NCI-H2081 treated with DMSO at 0.1 percent for 48 hours (cell line): ENCODE measurements at places on chromosomes 6 and 20.

DNA sequence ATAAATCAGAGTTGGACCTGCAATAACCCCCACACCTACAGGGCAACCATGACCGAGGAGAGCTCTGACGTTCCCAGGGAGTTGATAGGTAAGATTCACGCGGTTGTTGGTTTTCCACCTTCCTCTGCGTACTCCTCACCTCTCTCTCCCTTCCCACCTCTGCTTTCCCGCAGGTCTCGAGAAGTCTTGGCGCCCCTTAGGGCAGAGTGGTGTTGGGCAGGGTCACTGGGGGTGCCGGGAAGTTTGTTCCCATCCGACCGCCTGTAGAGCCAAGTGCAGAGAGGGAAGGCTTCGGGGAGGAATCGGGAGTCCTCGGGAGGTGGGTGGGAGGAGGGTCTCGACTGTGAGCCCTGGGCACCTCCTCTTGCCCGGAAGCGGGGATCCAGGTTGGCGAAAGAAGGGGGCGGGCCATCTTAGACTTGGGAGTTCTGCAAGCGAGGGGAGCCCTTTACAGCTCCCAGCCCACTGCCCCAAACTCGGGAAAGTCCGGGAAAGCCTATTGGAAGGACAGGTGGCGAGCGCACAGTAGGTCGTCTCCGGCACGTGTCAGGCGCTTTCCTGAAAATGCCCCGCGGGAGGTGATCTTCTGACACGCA, 672 bp downstream of the CARMIL1 start:
- no peak for DNase-seq

DNA sequence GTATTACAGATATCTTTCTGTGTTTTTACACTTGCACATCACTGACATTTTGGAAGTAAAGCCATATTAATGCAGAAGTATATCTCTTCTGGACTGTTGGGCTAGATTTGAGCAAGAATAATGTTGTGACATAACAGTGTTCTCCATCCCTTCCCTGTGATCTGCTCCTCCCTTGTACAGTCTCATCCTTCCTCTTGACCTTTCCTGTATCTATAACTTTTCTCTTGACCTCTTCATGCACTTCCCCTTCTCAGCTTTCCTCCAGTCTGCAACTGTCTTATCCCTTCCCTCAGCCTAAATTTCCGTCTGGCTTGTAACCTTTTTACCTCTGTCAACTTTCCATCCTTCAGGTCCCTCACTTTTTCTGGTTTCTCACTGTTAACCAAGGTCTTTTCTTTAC, 29.8 kb downstream of the NCOA3 start:
- DNase-seq = no peak

DNA sequence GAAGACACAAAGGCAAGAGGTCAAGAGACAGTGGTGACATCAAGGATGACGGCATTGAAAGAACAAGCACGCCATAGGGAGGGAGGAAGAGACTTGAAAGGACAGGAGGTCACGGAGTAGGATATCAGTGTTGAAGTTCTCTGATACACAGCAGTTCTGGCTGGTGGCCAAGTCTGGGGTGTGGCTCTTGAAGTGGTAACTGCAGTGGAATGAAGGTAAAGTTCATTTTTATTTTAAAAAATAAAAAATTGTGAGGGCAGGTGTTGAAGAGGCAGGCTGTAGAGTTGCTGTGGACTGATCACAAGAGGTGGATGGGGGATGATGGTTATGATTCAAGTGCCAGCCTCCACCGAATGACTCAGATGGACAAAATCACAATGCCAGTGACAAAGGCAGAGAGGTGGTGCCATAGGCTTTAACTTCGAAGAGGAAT, 53.2 kb upstream of the BMP2 start:
- DNase-seq = no peak

GRCh38 chr6:24600903-24601302, 45.1 kb downstream of the KIAA0319 start:
- no peak for DNase-seq

- no peak for DNase-seq
Measured at GRCh38 chr20:63064745-63065711, 58.3 kb upstream of the BHLHE23 start.
